Bone marrow (tissue), 2 donors: ENCODE measurements at places on chromosomes 12 and 14.
A peak's percentile ranks its signal among the peaks of the same experiment; 100 is the strongest.

DNA sequence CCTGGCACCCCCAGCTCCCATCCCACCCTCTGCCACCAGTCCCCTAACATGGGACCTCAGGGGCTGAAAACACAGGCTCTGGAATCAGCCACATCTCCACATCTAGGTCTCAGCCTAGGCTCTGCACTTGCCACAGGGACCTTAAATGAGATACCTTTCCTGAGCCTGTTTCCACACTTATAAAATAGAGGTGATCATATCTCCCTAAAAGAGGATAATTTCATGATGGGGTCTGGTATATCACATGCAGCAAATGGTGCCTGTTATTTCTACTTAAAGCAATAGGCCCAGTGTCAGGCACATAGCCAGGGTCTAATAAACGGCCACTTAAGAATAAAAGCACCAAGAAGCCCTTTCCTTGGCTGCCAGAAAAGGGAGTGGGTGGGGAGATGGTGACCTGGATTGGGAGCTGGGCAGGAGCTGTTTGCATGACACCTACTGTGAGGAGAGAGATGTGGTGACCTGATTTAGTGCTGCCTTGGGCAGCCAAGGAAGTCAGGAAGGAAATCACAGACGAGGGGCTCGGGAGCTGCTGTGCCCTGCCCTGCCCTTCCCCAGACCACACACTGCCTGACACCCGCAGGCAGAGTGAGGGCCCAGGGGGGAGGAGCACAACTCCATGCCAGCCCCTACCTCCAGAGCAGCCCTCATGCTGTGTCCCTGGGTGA is 71.2 kb downstream of the IRF2BPL start:
- DNase-seq, result no peak

GRCh38 chr14:50783563-50783962 is 47.4 kb downstream of the NIN start:
- DNase-seq, result no peak

DNA sequence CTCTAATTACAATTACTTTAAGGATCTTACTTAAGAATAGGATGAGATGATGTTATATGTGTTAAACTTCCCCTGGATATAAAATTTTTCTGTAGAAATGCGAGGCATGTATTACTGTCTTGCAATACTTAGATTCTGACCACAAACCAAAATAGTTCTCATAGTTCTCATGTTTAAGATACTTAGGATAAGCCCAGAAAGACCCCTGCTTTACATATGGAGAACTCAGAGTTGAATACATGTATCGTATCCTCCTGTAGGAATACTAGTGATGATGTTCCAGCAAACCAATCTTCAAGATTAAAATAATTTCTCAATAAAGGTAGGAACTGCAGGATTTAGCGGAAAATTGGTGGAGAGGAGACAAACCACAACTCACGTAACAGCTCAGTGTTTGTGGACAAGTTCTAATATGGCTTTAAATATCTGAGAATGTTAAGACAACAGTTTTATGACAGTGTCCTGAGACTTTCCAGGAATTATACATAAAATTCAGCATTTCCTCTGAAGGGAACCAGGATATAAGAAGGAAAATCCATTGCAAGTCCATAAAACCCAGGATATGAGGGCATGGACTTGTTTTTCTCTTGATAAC is 114.7 kb upstream of the CRY1 start:
- no peak for DNase-seq

GRCh38 chr14:60515511-60516289 is 6.8 kb downstream of the SIX6 start:
- no peak for DNase-seq

- no peak for DNase-seq
These were observed 3.9 kb upstream of the KRT79 start for GRCh38 chr12:52837781-52838608.

GRCh38 chr12:123037791-123038190 is 57.3 kb downstream of the ARL6IP4 start:
- no peak for DNase-seq

DNA sequence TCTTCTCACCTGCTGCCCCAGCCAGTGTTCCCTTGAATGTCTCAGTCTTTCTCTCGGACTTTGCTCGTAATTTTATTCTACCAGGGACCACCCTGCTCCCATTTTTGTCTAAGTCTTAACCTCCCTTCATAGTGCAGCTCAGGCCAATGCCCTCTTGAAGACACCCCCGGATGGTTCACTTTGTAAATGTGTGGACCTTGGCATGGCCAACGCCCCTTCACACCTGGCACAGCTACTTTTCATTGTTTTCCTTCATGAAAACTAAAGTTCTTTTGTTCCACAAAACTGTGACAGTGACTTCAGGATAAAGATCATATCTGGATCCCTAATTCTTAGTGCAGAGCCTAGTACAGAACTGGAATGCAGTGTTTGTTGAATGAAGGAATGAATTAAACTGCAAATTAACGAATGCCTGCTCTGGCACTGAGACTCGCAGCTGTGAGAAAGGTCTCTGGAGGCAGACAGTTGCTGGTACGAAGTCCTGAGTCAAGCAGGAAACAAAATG is 3.5 kb upstream of the RNASE4 start:
- DNase-seq, result no peak

GRCh38 chr12:67410667-67411067 is 141.5 kb downstream of the CAND1 start:
- DNase-seq, result no peak

- peak; percentile 12 for DNase-seq
These were observed 14.9 kb downstream of the ABCB9 start for GRCh38 chr12:122951406-122951805.

DNA sequence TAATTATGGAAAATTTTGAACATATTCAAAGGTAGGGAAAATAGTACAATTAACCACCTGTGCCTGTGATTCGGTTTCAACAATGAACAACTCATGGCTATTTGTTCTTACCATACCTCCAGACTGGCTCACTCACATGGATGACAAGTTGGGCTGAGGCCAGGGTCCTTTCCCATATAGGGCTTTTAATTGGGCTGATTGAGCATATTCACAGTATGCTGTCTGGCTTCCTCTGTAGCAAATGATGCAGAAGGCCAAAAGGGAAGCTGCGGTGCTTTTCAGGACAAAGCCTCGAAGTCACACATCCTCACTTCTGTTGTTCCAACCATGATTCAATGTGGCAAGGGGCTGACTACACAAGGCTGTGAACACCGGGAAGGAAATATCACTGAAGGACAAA is 297.5 kb upstream of the SLC16A7 start:
- DNase-seq, result no peak

- no peak for DNase-seq
These were observed 74.6 kb upstream of the TBX5 start for GRCh38 chr12:114480337-114481199.

DNA sequence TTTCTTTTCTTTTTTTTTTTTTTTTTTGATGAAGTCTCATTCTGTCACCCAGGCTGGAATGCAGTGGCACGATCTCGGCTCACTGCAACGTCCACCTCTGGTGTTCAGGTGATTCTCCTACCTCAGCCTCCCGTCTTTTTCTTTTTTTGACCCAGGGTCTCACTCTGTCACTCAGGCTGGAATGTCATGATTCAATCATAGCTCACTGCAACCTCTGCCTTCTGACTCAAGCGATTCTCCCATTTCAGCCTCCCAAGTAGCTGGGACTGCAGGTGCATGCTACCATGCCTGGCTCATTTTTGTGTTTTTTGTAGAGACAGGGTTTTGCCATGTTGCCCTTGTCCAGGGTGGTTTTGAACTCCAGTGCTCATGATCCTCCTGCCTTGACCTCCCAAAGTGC is 12.0 kb downstream of the FUT8 start:
- DNase-seq, result no peak

GRCh38 chr14:57089901-57090300 is 178.8 kb downstream of the EXOC5 start:
- no peak for DNase-seq

- DNase-seq, result no peak
These were observed 113.6 kb upstream of the ATF1 start for GRCh38 chr12:50650285-50650684.

- no peak for DNase-seq
These were observed 1.4 kb downstream of the AKT1 start for GRCh38 chr14:104794099-104794498.

DNA sequence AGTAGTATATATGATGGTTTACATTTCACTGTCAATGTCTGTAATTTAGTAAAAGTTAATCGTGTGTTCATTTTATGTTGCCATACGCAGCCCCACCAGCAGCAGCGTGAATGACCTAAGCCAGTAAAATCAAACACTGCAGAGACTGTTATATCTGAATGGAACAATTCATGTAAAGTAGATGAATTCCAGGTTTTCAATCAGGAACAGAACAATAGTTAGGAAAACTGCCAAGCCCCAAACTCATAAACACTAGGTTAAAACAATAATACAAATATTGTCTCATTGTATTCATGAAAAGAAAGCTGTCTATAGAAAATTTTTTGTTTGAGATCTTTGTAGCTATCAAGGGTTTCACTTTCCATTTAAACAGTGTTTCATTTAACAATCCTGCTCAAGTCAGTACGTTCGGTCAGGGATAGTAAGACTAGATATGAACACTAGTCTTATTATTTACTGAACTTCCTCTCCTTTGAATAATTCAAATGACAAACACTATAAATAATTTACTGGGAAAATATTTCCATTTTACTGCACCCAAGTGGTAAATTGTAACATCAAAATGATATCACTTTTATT is 256.8 kb upstream of the FLRT2 start:
- no peak for DNase-seq
